ENCODE measurements at places on chromosomes 3 and 15.

DNA sequence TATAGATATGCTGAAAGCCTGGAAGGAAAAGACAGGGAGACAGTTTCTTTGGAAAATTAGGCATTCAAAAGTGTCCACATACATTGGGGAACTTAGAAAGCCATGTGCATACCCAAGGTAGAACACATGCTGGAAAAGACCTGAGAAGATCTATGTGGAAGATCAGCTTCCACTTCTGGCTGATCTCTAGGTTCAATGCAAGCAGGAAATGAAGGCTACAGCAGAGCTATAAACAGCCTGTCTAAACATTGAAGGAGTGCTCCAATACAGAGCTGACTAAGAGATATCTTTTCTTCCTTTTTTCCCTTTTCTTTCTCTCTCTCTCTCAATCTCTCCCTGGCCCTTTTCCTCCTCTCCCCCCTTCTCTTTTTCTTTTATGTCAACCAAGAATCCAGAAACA is 73.6 kb upstream of the TCF12 start:
- DNase-seq: no peak

DNA sequence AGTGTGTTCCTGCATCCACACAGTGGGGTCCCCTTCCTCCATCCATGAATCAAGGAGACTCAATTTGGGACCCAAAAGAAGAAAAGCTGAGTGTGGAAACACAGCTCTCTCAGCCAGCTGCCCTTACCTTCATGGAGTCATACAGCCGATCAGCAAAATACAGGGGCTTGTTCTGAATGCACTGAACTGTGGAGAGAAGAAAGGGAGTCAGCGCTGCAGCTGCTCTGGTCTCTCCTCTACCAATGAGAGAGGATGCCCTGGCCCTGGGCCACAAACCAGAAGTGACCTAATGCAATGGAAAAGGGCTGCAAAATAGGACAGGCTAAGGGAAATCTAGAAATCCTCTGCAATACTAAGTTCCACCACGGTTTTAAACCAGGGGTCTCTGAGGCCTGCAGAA is 46.7 kb downstream of the ANXA2 start:
- no peak for DNase-seq

GRCh38 chr15:101436526-101436925 is 53.0 kb downstream of the PCSK6 start:
- DNase-seq: no peak

DNA sequence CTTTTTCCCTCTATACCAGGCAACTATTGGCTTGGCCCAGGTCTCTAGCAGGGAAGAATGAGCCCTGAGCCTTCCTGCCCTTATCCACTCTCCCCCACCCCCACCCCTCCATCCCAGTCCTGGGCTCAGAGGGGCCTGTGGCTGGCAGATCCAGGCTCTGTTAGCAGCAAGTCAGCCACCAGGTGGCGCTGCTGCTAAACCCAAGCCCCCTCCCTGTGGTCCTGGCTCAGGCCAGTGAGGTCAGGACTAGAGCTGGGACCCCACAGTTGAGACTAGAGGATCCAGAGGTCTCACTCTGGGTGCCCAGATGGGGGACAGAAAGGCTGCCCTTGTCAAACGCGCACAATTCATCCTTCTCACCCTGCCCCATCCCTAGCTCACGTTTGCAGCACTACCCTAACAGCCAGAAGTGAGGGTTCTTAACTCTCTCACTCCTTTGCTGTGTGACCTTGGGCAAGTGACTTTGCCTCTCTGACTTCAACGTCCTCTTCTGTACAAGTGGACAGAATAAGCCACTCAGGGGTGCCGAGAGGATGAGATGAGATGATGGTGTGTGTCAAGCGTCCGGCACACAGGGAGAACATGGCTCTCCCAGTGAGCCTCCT is 46.8 kb upstream of the SLC6A1 start:
- no peak for DNase-seq

- no peak for DNase-seq
Measured at GRCh38 chr3:159239059-159239458, 437.2 kb downstream of the MFSD1 start.

DNA sequence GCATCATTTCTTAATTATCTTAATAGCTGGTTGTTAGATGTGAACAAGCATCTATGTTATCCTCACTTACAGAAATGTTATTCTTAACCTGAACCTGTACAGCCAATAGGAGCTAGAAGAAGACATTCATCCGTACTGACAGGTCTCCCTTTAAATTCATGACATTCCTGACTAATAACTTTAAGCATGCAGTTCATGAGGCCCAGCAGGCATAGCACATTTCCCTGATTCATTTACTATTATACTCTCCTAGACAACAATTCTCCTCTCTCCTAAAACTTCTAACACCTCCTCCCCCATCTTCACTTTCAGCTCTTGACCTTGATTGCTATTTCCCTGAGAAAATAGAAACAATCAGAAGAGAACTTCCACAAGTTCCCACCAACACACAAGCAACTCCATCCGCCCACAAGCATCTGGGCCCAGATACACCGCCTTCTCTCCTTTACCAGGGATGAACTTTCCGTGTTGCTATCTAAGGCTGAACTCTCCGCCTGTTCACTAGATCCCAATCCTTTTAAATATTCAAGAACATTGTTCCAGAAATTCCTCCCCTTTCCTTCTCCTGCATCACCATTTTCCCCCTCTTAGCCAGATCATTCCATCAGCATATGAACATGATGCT is 62.9 kb upstream of the SPRED1 start:
- no peak for DNase-seq

DNA sequence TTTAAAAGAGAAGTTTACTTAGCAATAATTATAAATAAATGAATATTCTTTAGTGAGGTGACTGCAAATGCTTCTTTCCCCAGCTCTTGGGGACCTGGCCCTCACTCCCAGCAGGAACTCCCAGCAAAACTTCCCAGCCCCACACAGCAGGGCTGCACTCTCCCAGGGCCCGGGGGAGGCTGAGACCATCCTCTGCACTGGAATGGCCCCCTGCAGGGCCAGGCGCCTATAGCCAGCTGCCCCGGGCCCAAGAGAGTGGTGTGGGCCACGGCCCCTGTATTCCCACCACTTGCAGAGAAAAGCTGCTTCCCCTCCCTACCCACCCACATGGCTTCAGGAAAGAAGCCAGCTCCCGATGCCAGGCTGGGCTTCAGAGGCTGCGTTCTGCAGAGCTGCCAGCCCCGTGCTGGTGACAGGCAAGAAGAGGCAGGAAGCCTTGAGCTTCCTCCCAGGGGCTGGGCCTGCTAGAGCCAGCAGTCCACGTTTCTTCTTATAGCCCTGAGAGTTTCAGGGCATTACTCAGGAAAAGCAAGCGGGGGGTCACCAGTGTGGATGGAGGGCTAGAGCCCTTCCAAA is 20.0 kb downstream of the IDH2 start:
- no peak for DNase-seq

DNA sequence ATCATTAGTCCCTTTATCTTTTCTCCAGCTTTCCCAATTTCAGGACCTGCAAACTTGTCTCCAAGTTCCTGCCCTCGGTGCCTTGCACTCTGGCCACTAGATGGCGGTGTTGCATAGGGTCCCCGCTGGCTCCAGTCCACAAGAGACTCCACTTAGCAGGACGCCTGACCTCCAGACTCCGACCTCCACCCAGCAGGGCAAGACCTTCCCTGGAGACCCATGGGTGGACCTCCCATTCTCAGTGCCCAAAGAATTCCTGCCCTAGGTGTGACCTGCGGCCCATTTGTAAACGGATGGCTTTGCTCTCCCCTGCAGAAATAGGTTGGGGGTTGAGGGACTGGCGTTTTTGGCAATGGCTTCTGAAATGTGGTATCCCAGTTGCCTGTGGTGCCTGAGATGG is 82.6 kb downstream of the LSM3 start:
- peak; percentile 61 for DNase-seq

DNA sequence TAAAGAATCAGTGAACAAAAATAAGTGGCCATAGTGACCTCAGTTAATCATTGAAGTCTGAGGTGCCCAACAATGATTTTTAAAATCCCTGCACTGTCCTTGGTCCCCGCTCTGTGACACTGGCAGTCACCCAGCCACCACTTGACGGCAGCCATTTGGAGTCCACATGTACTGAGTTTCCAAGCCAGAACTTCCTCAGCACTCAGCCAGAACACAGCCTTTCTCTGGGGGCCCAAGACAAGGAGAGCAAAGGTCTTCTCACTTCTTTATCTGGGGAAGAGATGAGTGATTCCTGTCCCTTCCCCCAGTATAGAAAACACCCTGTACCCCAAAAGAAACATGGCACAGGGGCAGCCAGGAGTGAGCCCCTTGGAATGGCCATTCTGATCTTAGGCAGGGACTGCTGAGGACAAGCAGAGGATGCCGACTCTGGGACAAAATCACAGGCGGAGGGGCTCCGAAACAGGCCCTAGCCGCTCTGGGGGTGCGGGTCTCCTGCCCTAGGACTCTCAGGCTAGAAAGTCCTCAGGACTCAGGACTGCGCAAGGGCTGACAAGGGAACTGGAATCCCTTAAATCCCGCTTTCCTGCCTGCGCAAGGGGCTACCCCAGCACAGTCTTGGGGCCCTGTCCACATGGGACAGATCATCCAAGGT is 12.8 kb downstream of the PAK6 start:
- DNase-seq: no peak

- DNase-seq: no peak
Measured at GRCh38 chr3:187810021-187810446, 64.8 kb upstream of the BCL6 start.

All from activated T-helper 1 cell treated with anti-CD3 and anti-CD28 coated beads, Interleukin-2, amount 50 U/mL, for 16 hours (primary cell).